ENCODE measurements at places on chromosomes 2 and 18.
A peak's percentile ranks its signal among the peaks of the same experiment; 100 is the strongest.

- DNase-seq, result no peak
- H3K4me1 ChIP-seq, result peaks cover 25% of the 10 kb centered on the region
- no peak overlapping the region for H3K27ac ChIP-seq
- H3K27me3 ChIP-seq, result peaks cover 16% of the 10 kb centered on the region
- no peaks in the 10 kb centered on the region for H3K36me3 ChIP-seq
- no peak overlapping the region for H3K4me3 ChIP-seq
These were observed 175.3 kb upstream of the SIX3 start for GRCh38 chr2:44766220-44766619.

DNA sequence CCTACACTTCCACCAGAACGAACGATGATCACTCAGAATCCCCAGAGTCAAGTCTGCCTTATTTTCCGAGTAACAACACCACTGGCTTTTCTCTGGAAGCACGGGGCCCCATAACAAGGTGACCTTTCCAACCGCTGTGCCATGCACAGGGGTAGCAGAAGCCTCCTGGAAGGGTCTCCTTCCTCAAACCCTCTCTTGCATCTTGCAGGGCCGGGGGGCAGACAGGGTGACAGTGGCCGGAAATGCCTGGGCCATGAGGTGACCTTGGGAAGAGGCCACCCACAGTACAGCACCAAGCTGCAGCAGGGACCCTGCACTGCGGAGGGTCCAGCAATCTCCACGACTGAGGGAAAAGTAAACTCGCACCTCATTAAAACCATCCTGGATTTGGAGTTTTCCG is 108.5 kb downstream of the PXDN start:
- no peaks in the 10 kb centered on the region for H3K4me1 ChIP-seq
- DNase-seq, result no peak
- no peak overlapping the region for H3K27ac ChIP-seq
- no peak overlapping the region for H3K4me3 ChIP-seq

DNA sequence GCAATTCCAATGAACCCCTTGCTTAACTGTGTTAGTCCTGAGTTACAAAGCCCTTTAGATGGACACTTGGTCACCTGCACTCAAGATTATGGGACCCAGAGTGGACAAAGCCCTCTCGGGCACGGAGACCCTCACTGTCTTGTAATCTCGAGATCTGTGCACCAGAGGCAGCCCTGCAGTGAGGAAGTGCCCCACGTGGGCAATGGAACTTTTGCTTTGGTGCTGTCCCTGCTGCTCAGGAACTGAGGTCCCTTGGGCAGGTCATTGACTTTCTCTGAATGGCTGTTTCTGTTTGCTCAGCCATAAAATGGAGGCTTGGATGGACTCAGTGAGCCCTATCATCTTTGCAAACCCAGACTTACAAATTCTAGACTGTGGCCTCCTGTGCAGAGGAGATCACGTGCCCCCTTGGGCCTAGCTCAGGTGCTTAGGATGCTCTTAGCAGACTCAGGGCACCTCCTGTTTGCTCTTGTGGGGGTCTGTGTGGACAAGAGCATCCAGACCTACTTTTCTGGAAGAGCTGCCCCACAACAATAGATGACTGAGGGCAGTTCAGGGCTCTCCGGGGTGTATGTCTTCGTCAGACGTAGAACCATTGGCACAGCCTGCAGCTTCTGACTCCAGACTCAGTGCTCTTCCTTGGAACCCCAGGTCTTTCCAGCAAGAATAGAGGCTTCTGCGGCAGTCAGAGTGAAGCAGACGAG is 94.5 kb upstream of the HS6ST1 start:
- H3K4me1 ChIP-seq, result peaks cover 2% of the 10 kb centered on the region
- no peak overlapping the region for H3K27ac ChIP-seq
- no peak for DNase-seq
- no peak overlapping the region for H3K4me3 ChIP-seq

DNA sequence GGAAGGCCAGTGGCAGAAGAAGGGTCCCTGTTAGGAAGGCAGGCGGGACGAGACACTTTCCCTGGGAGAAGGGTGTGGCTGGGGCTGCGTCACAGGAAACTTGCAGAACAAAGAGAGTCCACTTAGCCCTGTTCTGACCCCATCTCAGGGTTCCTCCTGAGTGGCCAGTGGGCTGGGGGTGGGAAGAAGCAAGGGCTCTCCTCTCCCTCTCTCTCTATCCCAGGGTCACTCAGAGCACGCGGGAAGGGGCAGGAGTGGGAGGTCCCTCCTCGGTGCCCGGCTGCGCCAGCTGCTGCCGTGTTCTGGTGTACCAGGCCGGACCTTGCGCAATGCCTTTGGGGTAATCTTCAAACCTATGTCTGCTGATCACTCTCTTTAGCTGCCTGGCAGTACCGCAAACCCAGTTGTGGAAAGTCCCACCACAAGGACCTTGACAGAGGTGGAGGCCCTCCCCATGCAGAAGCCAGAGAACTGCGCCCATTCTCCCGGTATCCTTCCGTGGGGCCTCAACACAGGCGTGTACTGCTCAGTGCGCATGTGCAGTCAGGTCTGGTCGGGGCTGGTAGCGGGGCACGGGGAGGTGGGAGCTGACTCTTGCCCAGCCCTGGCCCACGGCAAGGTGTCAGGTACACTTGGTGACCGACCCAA is 47.8 kb upstream of the ST3GAL5 start:
- peaks cover 4% of the 10 kb centered on the region for H3K36me3 ChIP-seq
- no peak overlapping the region for H3K27ac ChIP-seq
- peaks cover 4% of the 10 kb centered on the region for H3K27me3 ChIP-seq
- H3K4me1 ChIP-seq, result no peaks in the 10 kb centered on the region
- no peak for DNase-seq

GRCh38 chr2:239985356-239985755 is 39.8 kb downstream of the NDUFA10 start:
- peaks cover 63% of the 10 kb centered on the region for H3K36me3 ChIP-seq
- H3K4me3 ChIP-seq, result no peak overlapping the region
- H3K27ac ChIP-seq, result no peak overlapping the region
- H3K4me1 ChIP-seq, result peaks cover 3% of the 10 kb centered on the region

DNA sequence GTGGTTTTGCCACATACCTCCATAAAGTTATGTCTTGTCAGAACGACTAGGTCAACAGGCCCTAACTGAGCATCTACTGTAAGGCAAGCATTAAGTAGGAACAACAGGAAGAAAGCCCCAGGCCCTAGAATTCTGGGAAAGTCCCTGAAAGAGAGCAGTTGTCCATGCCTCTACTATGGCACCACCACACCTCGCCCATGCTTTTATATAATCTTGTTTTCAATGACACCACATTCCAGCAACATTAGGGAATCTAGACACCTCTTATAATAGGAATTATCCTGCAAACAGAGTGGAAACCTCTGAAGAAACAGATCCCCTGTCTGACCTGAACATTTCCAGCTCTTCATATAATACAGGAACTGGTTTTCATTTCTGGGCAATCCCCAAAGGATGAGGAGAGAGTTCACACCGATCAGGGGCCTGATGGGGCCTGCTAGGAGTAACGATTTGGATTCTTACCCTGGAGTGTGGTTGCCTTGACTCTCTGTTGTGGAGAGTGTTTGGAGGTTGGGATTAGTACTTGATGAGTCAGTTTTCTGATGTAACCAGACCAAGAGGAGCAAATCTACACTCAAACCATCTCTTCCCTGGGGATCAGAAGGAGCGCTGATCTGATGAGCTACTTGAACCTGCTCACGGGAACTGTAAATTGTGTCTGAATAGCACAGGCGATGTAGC is 31.9 kb upstream of the CEP68 start:
- DNase-seq, result no peak
- no peaks in the 10 kb centered on the region for H3K27me3 ChIP-seq
- no peak overlapping the region for H3K4me3 ChIP-seq
- H3K4me1 ChIP-seq, result peaks cover 50% of the 10 kb centered on the region

DNA sequence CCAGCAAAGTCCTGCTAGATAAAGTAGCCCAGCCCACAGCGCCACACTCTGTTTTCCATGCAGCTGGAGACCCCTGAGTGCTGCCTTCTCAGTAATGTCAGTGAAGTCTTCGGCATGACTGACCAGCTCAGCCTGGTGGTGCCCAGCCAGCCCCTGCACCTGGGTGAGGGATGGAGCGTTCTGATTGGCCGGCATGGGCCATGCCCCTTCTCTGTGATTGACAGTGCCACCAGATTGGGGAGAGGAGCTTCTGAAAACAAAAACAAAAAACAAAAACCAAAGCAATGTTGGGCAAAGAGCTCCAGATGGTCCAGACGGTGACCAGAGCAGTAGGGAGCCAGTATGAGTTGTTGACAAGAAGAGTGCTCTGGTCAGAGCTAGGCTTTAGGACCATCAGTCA is 122.6 kb downstream of the DYSF start:
- no peaks in the 10 kb centered on the region for H3K27me3 ChIP-seq
- H3K4me1 ChIP-seq, result no peaks in the 10 kb centered on the region
- no peak overlapping the region for H3K4me3 ChIP-seq
- no peaks in the 10 kb centered on the region for H3K36me3 ChIP-seq

DNA sequence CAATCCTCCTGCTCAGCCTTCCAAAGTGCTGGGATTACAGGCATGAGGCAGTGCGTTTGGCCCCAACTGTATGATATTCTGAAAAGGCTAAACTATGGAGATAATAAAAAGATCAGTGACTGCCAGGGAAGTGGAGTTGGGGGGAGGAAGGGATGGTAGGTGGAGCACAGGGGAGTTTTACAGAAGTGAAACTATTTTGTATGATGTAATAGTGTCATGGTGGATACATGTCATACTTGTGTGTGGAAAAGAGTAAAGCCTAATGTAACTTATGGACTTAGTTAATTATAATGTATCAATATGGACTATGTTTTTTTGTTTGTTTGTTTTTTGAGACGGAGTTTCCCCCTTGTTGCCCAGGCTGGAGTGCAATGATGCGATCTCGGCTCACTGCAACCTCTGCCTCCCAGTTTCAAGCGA is 2.9 kb upstream of the GGCX start:
- peak overlapping the region; percentile 11 for H3K27ac ChIP-seq
- H3K4me1 ChIP-seq, result peaks cover 14% of the 10 kb centered on the region
- H3K36me3 ChIP-seq, result no peaks in the 10 kb centered on the region
